Neural progenitor cell (in vitro differentiated cells): ENCODE measurements at places on chromosomes 11 and 22.
A peak's percentile ranks its signal among the peaks of the same experiment; 100 is the strongest.

DNA sequence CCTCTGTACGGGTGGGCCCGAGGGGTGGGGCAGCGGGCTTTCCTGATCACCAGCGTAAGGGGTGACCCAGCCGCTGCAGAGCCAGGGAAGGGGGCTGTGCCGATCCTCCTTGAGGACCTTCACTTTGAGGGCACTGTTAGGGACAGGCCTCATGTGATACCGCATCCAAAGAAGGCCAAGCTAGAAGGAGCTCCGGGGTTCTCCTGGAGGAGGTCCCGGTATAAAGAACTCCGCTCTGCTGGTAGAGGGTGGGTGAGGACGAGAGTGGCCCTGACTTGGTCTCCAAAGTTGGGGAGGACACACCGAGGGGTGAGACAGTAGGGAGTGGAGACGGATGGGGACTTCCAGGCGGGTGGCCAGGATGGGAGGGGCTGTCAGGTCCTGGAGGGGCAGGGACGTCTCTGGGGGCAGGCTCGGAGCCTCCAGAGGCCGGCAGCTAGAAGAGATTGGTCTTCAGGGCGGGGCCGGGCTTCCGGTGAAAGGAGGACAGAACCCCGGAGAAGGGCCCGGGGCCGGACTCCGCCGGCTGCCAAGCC is 4.6 kb downstream of the PHOX2A start:
- DNase-seq = peak; percentile 73

DNA sequence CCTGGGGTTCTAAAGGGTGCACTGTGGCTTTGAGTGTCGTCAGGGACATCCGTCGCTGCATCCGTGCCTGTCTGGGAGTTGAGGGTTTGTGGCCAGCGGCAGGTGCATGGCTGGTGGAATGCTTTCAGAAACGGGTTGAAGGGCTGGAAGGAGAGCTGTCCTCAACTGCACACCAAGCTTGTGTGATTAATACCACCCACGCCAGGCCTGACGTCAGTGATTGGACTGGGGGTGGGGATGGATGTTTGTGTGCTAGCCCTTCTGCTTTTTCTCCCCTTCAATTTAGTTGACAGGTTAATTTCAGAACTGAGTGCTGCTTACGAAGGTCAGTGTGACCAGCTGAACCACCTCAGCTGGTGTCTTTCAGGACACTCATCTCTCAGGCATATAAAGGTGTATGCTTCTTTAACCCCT is 3.2 kb upstream of the GAB2 start:
- DNase-seq = no peak

DNA sequence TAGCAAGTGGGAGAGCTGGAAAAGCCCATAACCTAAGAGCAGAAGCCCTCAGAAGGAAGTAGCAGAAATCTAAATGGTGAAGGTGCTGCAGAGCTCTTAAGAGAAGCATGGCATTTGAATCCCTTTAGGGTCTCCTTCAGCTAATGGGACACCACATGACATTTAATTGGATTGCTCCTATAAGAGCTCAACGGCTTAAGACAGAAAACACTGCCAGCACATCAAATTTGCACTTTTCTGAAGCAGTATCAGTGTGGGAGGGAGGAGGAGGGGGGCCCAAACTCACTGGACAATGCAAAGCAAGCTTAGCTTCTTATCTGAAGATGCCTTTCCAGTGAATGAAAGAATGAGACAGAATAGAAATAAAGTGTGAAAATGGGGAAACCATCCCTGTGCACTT is 287.9 kb upstream of the MTNR1B start:
- peak; percentile 42 for DNase-seq

DNA sequence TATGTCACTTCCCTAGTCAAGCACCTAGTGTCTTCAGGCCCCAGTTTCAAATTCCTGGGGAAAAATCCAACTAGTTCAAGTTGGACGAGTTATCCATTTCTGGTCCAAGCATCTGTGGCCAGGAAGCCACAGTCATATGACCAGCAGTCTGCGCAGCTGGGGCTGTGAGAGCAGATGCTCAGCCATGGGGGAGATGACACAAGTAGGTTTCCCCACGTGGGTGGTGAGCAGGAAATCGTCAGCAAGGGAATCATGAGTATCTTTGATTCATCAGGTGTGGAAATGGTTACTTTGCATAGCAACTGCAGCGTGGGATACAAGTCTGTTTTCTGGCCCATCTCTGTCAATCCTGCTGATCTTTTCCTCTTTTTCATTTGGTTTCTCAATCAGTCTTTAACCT is 185.3 kb downstream of the C11orf91 start:
- DNase-seq = no peak

DNA sequence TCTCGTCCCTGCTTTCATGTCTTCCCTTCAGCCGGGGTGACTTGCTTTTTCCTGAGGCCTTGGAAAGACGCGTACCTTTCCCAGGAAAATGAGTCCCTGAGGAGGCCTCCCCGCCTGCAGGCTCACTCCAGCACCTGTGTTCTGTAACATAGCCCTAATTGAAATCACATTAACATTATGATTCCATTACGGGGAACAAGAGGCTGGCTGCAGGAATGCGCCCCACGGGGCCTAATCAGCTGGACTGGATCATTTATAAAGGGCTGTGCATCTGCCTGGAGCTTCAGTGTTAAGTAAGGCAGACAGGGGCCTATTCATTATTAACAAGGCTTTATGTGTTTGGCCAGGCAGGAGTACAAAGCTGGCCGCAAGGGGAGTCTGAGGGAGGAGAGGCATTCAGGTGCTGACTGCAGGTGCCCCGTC is 41.9 kb upstream of the TSPAN18 start:
- DNase-seq = peak; percentile 55
